Endodermal cell (in vitro differentiated cells): ENCODE measurements at places on chromosomes 13 and 19. TPM values are rescaled to one million over a fixed set of nuclear protein-coding genes. Genes with fewer than 3 reads are reported as not detected.

The LSR gene
- total RNA-seq = 112 to 158 TPM (median 132 TPM) in 3 replicates

The CASP14 gene
- total RNA-seq = not detected in 3 replicates

The ZNF345 gene
- 6.9 and 9.2 TPM in 2 replicates for total RNA-seq

The PSG11 gene
- total RNA-seq = not detected in 2 replicates

The LIM2 gene
- not detected in 3 replicates for total RNA-seq

The TEX26 gene
- total RNA-seq = not detected in 2 replicates

The TJP3 gene
- 15.3 and 15.7 TPM in 2 replicates for total RNA-seq

The AP1M2 gene
- total RNA-seq = 132 and 134 TPM in 2 replicates

The KRTDAP gene
- total RNA-seq = 1.8 and 3.4 TPM in 2 replicates

DNA sequence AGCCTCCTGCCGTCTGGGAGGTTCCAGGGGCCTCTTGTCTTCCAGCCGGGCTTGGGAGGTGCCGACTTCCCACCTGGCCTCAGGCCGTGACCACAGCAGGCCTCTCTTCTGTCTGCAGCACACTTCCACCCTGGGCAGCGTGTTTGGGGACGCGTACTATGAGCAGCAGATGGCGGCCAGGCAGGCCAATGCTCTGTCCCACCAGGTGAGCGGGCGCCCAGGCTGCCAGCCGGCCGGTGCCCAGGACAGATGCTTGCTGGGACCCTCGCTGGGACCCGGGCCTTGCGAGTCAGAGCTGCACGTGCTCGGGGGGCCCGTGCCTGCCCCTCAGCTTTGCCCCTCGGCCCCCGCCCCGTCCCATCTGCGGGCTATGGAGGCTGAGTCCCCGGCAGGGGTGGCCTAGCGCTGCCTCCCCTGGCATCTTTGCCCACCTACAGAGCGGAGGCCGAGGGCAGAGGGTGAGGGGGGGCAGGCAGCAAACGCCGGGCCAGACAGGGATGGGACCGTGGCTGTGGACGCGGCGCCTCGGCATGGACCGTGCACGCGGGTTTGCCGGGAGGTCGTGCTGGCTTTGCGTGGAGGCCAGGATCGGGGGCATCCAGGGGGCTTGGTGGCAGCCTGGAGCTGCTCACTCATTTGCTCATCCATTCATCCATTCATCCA, 16.2 kb downstream of the COMP start:
- DNase-seq = no peak

- no peak for DNase-seq
Observed at GRCh38 chr13:67075239-67075638, 154.9 kb downstream of the PCDH9 start.

GRCh38 chr19:16096280-16096855, 15.3 kb upstream of the RAB8A start:
- DNase-seq = no peak

DNA sequence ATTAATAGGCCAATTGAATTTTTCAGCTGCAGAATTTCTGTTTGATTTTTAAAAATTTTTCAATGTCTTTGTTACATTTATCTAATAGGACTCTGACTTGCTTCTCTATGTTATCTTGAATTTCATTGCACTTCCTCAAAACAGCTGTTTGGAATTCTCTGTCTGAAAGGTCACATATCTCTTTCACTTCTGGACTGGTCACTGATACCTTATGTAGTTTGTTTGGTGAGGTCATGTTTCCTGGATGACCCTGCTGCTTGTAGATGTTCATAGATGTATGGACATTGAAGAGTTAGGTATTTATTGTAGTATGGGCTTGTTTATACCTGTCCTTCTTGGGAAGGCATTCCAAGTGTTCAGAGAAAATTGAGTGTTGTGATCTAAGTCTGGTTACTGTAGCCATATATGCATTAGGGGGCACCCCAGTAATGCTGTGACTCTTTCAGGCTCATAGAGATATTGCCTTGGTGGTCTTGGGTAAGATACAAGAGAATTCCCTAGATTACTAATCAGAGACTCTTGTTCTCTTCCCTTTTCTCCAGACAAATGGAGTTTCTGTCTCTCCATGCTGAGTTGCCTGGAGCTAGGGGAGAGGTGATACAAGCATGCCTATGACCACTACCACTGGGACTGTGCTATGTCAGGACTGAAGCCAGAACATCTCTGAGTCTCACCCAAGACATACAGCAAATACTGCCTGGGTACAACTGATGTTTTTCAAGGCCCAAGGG, 27.8 kb downstream of the RFC3 start:
- no peak for DNase-seq

DNA sequence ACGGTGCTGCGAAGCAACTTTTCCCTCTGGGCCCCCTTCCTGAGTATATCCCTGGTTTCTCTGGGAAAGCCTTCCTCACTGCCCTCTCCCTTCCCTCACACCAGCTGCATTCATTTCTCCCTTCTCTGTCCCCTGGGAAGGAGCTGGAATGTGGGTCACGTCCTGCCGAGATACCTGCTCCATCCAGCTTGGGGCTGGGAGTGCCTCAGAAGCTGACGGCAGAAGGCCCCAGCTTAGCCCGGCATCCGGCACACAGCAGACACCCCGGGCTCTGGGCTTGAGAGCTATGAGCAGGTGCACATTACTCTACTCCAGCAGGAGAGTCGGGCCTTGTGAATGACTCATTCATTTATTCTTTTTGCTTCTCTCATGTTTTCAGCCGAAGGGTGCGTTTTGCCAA, 170.6 kb downstream of the TEX29 start:
- no peak for DNase-seq

DNA sequence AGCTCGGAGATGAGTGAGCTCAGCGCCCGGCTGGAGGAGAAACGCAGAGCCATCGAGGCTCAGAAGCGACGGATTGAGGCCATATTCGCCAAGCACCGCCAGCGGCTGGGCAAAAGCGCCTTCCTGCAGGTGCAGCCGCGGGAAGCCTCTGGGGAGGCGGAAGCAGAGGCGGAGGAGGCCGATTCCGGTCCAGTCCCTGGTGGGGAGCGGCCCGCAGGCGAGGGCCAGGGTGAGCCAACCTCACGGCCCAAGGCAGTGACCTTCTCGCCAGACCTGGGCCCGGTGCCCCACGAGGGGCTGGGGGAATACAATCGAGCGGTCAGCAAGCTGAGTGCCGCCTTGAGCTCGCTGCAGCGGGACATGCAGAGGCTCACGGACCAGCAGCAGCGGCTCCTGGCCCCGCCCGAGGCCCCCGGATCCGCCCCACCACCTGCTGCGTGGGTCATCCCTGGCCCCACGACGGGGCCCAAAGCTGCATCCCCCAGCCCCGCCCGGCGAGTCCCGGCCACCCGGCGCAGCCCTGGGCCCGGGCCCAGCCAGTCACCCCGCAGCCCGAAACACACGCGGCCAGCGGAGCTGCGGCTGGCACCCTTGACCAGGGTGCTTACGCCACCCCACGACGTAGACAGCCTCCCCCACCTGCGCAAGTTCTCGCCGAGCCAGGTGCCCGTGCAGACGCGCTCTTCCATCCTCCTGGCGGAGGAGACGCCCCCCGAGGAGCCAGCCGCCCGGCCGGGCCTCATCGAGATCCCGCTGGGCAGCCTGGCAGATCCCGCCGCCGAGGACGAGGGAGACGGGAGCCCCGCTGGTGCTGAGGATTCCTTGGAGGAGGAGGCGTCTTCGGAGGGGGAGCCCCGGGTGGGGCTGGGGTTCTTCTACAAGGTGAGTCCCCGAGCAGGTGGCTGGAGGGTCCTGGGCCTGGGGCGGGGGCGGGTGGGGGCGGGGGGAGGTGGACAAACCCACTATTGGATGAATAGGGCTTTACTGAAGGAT, 16.8 kb downstream of the XAB2 start:
- no peak for DNase-seq

DNA sequence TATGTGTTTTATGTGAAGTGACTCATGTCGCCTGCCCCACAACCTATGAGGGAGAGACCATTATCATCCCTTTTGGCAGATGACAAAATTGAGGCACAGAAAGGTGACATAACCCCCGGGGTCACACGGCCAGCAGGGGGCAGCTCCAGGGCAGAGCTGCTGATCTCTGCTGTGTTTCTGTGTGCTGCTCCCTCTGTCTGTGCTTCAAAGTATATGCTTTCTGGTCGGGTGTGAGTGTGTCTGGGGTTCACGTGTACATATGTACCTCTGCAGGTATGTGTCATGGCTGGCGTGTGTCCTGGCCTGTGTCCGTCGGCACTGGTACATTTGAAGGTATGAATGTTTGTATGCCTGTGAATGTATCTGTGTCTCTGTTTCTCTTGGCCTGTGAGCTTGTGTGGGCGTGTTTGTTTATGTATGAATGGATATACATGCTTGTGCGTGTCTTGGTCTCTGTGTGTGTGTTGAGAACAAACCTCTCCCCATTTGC, 7.1 kb downstream of the LIPE start:
- DNase-seq = peak; percentile 81

DNA sequence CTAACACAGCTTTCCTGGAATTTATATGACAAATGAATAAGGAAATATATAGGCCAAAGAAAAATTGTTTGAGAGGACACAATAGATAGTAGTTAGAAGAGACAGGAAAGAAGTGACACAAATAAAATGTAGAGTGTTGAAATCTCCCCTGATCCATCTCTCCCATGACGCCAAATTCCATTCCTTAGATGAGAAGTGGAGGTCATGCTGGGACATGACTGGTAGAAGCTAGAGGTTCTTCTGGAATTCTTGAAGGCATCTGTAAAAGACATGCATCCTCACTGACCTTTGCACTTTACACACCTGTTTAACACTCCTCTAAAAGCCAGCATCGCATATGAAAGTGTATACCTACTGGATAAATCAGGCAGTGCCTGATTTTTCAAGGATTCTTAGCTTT, 67.8 kb downstream of the DGKH start:
- no peak for DNase-seq

DNA sequence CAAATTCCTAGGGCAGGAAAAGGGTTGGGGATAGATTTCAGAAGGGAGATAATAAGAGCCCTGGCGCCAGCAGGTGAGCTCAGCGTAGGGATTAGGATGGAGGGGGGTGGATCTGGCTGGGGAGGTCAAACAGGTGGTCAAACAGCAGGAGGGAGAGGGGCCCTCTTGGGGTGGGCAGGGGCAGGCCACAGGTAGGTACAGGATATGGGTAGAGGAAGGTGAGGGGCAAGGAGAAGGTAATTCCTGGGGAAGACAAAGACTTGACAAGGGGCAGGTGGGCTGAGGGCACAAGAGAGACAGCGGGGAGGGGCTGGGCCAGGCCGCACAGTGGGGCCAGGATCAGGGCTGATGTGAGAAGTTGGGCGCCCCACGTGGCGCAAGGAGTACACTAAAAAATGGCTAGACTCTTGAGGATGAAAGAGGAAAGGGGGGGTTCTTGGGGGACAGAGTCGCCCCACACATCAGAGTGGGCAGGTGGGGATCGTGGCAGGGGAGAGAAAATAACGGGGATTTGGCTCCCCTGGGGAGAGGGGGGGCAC, 713 bp downstream of the KRI1 start:
- DNase-seq = peak; percentile 86

GRCh38 chr13:96454466-96454865, 364.6 kb downstream of the HS6ST3 start:
- DNase-seq = no peak

- no peak for DNase-seq
Observed at GRCh38 chr19:2560369-2560768, 84.4 kb downstream of the GADD45B start.

- DNase-seq = no peak
Observed at GRCh38 chr13:86579662-86580061, 780.4 kb upstream of the SLITRK6 start.

- no peak for DNase-seq
Observed at GRCh38 chr13:39515224-39515714, 87.7 kb downstream of the LHFPL6 start.

DNA sequence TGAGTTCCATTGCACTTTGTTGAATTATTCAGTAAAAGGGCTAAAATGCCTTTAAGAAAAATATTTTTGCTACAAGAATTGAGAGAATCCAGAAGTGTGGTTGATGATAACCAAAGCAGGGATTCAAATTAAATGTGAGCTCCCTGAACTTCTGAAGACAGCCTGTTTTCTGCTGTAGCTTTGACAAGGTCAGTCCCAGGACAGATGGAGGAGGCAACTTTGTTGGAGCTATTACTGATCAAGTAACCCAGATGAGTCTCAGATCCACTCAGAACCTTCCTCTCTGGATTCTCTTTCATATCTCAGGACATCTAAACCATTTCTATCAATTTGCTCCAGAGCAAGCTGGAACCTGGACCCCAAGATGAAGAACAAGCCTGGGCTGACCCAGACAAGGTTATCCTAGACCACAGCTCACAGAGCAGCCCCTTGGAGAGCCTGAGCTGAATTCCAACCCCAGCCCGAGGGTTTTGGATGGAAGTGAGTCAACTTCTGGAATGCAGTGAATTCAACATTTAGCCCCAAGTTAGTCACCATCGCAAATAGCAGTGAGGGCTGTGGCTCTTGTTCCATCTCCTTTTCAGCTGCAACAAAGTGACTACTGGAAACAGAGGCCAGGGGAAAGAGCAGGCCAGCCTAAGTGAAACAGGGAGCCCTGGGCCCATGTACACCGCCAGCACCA, 137.8 kb upstream of the TSC22D1 start:
- DNase-seq = peak; percentile 76

- peak; percentile 42 for DNase-seq
Observed at GRCh38 chr13:73675821-73676220, 458.4 kb downstream of the KLF12 start.

DNA sequence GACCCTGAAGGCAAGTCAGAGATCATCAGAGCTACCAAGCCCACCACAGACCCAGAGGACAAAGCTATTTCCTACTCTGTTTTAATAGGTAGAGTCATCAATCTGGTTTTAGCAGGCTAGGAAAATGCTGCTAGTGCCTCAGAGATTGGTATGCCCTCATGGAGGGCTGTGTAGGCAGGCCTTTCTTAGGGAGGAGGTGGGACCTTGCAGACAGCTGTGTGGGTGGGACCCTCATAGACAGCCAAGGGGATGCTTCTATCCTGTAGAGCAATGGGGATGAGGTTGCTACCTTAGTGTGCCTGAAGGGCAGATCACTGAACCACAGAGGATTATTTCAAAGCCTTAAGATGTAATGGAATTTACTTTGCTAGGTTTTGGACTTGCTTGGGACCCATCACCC, 534.9 kb upstream of the KLF12 start:
- no peak for DNase-seq

- DNase-seq = no peak
Observed at GRCh38 chr13:75217949-75218348, 264.0 kb downstream of the TBC1D4 start.

- DNase-seq = no peak
Observed at GRCh38 chr19:21317821-21318220, 11.4 kb downstream of the ZNF708 start.

GRCh38 chr13:111906816-111907215, 160.1 kb upstream of the SOX1 start:
- peak; percentile 23 for DNase-seq

GRCh38 chr13:93672996-93673395, 446.4 kb downstream of the GPC6 start:
- no peak for DNase-seq
